Left ventricle myocardium superior (tissue), 1 donor: ENCODE measurements at places on chromosomes 1 and 21. TPM values are rescaled to one million over a fixed set of nuclear protein-coding genes. Genes with fewer than 3 reads are reported as not detected.

CLIC6 gene
- total RNA-seq: 11.2 TPM

RC3H1 gene
- total RNA-seq: 23.2 TPM

CORT gene
- not detected for total RNA-seq

AMY2A gene
- total RNA-seq: not detected

DNA sequence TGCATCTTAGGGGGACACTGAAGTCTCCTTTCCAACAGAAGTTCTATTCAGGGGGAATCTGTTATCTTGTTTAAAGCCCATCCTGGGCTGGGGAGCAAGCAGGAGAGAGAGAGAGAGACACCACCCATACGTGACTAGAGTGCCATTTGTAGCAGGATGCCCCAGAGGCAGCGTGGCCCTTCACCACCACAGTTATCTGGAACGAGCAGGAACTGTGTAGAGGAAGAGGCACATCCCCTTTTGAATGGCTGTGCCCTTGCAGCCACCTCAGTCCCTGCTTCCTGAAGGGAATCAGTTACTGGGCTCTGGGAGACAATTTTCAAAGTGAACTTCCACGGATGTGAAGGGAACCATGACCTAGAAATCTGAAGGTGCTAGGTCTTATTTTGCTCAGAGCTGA lies 19.4 kb upstream of the LAMTOR5 start:
- DNase-seq: no peak

DNA sequence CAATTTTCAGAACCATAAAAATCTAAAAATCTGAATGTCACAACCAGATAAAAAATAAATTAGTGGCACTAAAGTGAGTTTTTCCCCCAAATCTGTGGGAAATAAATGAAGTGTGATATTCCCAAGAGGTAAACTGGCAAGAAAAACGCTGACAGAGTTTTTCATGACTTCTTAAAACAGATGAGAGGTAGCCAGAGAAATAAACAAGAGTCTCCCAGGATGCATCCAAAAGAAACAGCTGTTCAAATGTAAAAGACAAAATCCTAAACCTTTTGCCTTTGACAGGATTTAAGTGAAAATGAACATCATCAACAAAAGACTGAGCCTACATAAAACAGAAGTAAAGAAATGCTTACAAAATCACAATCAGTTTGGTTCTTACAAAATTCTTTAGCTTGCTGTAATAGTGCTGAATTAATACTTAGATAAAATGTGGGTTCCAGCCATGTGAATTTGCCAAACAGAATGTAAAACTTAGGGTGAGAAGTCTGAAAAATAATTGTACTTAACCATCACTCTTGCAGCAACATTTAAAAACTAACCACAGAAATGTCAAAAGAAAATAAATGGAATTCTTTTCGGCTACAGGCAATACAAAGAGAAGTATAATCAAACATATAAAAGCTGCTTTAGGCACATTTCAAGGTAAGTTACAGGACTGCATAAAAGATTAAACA lies 133.6 kb downstream of the EIF4G3 start:
- no peak for DNase-seq

- DNase-seq: no peak
These were observed 1.5 kb upstream of the PLK3 start for GRCh38 chr1:44798481-44799365.

GRCh38 chr1:145701306-145701862 lies 5.8 kb downstream of the PDZK1 start:
- no peak for DNase-seq

- DNase-seq: peak; percentile 71
These were observed 137.1 kb upstream of the USP24 start for GRCh38 chr1:55352080-55352810.

DNA sequence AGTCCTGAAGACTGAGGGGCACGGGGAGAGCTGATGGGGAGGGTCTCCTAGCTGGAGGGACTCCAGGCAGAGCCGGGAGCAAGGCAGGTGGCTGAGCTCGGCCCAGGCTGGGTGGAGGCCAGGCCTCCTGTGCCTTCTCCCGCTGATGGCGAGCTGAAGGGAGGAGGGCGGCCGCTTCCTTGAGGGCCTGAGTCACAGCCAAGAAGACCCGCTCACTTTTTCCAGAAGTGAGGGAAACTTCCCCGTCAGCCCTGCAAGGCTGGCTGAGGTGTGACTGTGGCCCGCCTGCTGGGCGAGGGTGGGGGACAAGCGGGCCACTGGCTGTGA lies 1.7 kb upstream of the VWA1 start:
- DNase-seq: no peak

GRCh38 chr1:35062518-35063196 lies 16.5 kb upstream of the ZMYM1 start:
- no peak for DNase-seq

DNA sequence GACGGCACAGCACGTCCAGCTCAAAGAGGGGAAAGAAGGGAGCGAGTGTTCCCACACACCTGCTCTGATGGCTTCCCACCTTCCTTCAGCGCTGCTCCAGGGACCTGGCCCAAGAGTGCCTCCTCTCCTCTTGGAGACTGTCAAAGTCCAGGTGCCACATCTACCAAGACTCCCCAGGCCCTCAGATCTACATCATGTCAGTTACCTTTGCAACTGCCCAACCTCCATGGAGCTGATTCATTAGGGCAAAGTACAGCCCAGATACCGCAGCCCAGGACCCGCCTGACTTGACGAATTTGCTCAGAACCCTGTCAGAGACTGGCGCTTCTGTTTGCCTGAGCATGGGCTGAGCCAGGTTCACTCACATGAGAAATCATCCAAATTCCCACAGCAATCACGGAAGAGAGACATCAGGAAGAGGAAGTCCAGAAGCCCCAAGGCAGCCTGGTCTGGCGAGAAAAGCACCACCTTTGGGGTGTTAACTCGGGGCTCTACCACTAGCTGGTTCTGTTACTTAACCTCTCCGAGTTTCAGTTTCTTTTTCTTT lies at the start of gene SEC16B:
Gene SEC16B, minus strand, starts transcription at position 234 of the 547 bp plus-strand sequence. CDS start 2,077 bp downstream, outside the sequence.
- DNase-seq: no peak

GRCh38 chr21:31334648-31335121 lies 9.4 kb downstream of the TIAM1 start:
- DNase-seq: no peak

DNA sequence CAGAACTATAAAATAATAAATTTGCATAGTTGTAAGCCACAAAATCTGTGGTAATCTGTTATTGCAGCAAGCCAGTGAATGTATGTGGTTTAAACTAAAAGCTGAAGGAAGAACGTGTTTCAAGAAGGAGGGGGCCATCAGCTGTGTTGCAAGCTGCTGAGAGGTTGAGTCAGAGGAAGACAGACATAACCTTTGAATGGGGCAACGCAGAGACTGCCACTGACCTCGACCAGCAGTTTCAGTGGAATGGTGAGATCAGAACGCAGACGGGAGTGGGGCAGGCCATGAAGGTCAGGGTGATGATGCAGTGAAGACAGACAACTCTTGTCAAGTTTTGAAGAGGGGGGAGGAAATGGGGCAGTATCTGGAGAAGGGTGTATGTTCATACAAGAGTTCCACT lies 23.2 kb upstream of the QSOX1 start:
- DNase-seq: no peak
